SJCRH30 (cell line): ENCODE measurements at places on chromosomes 5 and 9. TPM values are rescaled to one million over a fixed set of nuclear protein-coding genes. Genes with fewer than 3 reads are reported as not detected.

The FOXD4L3 gene
- total RNA-seq = 0.71 and 0.86 TPM in 2 replicates

The PHF24 gene
- not detected in 2 replicates for total RNA-seq

The MARVELD2 gene
- 0.20 and 0.28 TPM in 2 replicates for total RNA-seq

The CCDC183 gene
- total RNA-seq = 0.14 TPM in 1 of 2 replicates, not detected in the other

- H3K4me1 ChIP-seq = peaks cover 17% of the 10 kb centered on the region
- no peaks in the 10 kb centered on the region for H3K36me3 ChIP-seq
- H3K27ac ChIP-seq = no peak overlapping the region
- DNase-seq = no peak
Measured at GRCh38 chr5:952597-953271, 55.9 kb upstream of the NKD2 start.

DNA sequence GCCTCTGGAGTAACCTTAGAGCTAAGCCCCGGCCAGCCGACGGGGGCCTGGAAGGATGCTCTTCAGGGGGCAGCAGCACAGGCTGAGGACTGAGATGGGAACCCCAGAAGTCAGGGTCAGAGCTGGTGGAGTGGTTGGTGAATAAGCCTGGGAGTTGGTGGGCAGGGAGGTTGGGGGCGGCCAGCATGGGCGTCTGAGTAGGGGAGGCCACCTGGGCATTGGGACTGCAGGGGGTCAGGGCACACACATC lies 14.4 kb downstream of the NINJ1 start:
- H3K27ac ChIP-seq = no peak overlapping the region; the same call in 1 of the 2 replicates
- H3K4me1 ChIP-seq = peaks cover 9% of the 10 kb centered on the region
- H3K4me3 ChIP-seq = no peak overlapping the region
- no peaks in the 10 kb centered on the region for H3K36me3 ChIP-seq
- H3K27me3 ChIP-seq = no peaks in the 10 kb centered on the region
- DNase-seq = no peak

- peak overlapping the region; percentile 95 for H3K27ac ChIP-seq
- no peak overlapping the region for H3K4me3 ChIP-seq
- H3K4me1 ChIP-seq = peaks cover 31% of the 10 kb centered on the region
- peak; percentile 86 for DNase-seq
- H3K27me3 ChIP-seq = no peaks in the 10 kb centered on the region
- peaks cover 45% of the 10 kb centered on the region for H3K36me3 ChIP-seq
Measured at GRCh38 chr5:132260714-132261551, 3.4 kb downstream of the PDLIM4 start.

- H3K27me3 ChIP-seq = no peaks in the 10 kb centered on the region
- no peak overlapping the region for H3K27ac ChIP-seq
- H3K4me1 ChIP-seq = no peaks in the 10 kb centered on the region
- peaks cover 62% of the 10 kb centered on the region for H3K36me3 ChIP-seq
- no peak overlapping the region for H3K4me3 ChIP-seq
- DNase-seq = no peak
Measured at GRCh38 chr5:134606726-134607125, 25.9 kb downstream of the SAR1B start.

- no peak for DNase-seq
- H3K36me3 ChIP-seq = no peaks in the 10 kb centered on the region
- no peaks in the 10 kb centered on the region for H3K27me3 ChIP-seq
- no peaks in the 10 kb centered on the region for H3K4me1 ChIP-seq
Measured at GRCh38 chr5:160959804-160960203, 107.8 kb upstream of the ATP10B start.

- H3K4me1 ChIP-seq = no peaks in the 10 kb centered on the region
- no peaks in the 10 kb centered on the region for H3K36me3 ChIP-seq
- H3K27ac ChIP-seq = no peak overlapping the region
Measured at GRCh38 chr9:106156465-106156864, 462.1 kb downstream of the TMEM38B start.

- no peaks in the 10 kb centered on the region for H3K27me3 ChIP-seq
- H3K4me3 ChIP-seq = no peak overlapping the region
- peak; percentile 83 for DNase-seq
- H3K27ac ChIP-seq = no peak overlapping the region
- no peaks in the 10 kb centered on the region for H3K4me1 ChIP-seq
Measured at GRCh38 chr9:125428060-125428901, 166.7 kb downstream of the GAPVD1 start.

DNA sequence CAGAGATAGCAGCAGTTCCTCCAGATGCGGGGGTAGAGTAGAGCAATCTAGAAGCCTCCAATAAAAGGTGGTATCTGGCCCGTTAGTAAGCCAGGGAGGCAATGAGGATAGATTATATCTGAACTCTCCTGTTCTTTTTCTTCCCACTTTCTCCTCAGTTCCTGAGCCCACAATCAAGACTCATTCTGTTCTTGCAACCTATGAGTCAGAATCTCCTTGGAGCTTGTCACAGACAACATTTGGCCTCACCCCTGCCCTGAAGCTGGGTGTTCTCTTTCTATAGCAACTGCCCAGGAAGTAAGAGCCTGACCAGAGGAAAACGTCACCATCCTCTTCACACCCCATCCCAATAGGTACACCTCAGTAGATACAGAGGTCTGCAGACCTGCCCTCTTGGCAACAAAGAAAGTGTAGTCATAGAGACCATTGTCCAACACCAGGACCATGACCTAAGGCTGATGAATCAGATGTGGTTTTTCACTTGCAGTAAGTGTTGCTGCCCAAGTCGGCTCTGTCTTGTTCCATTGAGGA lies 76.3 kb upstream of the PCA3 start:
- no peaks in the 10 kb centered on the region for H3K36me3 ChIP-seq
- H3K27me3 ChIP-seq = no peaks in the 10 kb centered on the region
- 0 out of 2 replicates have a peak, but pooled peaks cover 3% of the 10 kb centered on the region for H3K4me1 ChIP-seq

- H3K36me3 ChIP-seq = no peaks in the 10 kb centered on the region
- DNase-seq = peak; percentile 2
- H3K4me3 ChIP-seq = no peak overlapping the region
- H3K27me3 ChIP-seq = no peaks in the 10 kb centered on the region
- no peaks in the 10 kb centered on the region for H3K4me1 ChIP-seq
- H3K27ac ChIP-seq = no peak overlapping the region
Measured at GRCh38 chr5:8683496-8683895, 814.5 kb downstream of the MTRR start.

DNA sequence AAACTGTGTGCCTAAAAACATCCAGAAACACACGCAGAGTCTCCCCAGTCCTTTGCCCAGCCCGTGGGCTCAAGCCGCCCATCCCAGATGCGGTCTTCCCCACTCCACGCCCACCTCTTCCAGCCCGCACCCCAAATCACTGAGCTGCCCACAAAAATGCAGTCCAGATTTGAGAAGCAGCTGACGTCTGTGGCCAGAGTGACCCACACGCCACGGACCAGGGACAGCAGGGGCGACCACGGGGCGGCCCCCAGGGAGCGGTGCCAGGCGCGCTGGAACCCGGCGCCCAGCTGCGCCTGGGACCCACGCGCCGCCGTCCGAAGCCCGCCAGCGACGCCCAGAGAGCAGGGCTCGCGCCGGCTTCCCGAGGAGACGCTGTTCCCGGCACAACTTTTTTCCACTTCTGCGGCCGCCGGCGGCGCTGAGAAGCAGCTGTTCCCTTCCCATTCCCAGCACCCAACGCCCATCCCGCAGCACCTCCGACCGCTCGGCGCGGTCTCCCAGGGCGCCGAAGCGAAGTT lies 674 bp downstream of the LHFPL2 start:
- peak; percentile 81 for DNase-seq
- H3K27me3 ChIP-seq = no peaks in the 10 kb centered on the region
- H3K4me3 ChIP-seq = peak overlapping the region; percentile 81
- H3K36me3 ChIP-seq = no peaks in the 10 kb centered on the region

- H3K27me3 ChIP-seq = no peaks in the 10 kb centered on the region
- H3K4me1 ChIP-seq = peaks cover 8% of the 10 kb centered on the region
- no peak overlapping the region for H3K27ac ChIP-seq
- H3K4me3 ChIP-seq = no peak overlapping the region
- no peaks in the 10 kb centered on the region for H3K36me3 ChIP-seq
Measured at GRCh38 chr5:143106174-143106573, 297.3 kb downstream of the NR3C1 start.

DNA sequence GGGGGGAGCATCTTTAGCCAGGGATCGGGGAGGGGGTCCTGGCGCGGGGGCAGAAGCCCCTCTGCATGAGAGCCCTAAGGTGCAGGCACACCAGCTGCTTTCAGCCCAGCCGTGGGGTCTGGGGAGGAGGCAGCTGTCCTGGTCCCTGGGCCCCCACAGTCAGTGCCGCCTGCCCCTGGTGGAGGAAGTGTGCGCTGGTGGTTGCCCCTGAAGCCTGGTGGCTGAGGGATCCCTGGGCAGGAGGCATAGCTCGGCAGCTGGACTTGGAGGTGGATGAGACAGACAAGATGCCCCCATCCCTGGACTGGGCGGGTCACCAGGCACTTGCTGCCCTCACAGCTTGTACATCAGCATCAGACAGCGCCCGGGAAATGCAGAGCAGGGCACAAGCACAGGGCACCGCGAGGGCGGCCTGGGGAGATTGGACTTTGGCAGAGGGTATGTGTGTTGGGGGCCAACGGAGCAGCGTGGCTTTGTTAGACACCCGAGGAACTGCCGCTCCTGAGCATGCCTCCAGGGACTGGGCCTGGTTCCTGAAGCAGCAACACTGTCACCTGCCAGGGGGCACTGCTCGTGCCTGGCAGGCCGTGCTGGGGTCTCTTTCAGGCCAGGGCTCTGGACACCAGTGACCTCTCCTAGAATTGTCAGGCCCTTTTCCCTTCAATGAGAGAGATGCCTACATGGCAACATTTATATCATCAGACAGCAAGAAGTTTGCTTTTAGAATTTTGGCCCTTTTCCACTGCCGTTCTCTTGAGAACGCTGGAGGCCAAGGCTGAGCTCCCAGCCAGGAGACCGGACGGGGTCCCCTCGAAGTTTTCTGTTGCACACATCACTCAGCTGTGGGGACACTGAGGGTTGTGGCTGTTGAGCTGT lies 41.9 kb upstream of the CTSL start:
- DNase-seq = no peak
- no peak overlapping the region for H3K27ac ChIP-seq
- peaks cover 25% of the 10 kb centered on the region for H3K36me3 ChIP-seq
- H3K4me1 ChIP-seq = no peaks in the 10 kb centered on the region
- H3K4me3 ChIP-seq = no peak overlapping the region
- H3K27me3 ChIP-seq = no peaks in the 10 kb centered on the region

GRCh38 chr9:70607926-70608325 lies 193.5 kb upstream of the KLF9 start:
- no peak overlapping the region for H3K4me3 ChIP-seq
- no peaks in the 10 kb centered on the region for H3K27me3 ChIP-seq
- no peak overlapping the region for H3K27ac ChIP-seq
- H3K36me3 ChIP-seq = no peaks in the 10 kb centered on the region

DNA sequence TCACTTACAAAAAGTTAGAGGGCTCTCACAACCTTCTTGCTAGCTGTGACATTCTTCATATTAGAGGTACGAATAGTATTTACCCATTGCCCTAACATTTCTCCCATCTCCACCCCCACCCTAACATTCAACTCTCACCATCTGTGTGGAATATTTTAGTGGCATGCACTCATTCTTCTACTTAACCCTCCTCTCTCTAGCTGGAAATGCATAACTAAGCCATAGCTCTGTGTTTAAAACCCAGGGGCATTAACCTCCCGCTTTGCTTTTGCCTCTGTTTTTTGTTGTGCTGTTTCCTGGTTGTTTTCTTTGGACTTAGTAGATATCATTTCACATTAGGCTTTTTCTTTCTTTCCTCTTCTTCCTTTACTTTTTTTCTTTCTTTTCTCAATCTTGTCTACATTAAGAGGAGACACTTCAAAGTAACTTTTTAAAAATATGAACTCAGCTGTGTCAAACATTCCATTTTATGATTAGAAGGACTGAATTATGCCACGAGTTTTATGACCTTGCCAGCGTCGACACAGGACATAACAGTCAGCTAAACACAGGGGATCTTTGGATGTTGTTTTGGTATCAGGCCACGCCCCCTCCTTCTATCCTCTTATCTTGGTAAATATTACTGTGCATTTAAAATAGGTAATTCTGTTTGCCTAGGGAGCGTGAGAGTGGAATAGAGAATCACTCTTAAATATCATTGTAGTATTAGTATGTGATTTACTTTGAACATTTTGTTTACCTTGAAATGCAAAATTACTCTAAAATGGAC lies 236.0 kb downstream of the CD180 start:
- no peak for DNase-seq
- no peak overlapping the region for H3K27ac ChIP-seq
- H3K36me3 ChIP-seq = no peaks in the 10 kb centered on the region
- peaks cover 3% of the 10 kb centered on the region; the same call in 1 of the 2 replicates for H3K4me1 ChIP-seq

GRCh38 chr9:127113191-127113972 lies 9.1 kb downstream of the ANGPTL2 start:
- H3K4me1 ChIP-seq = peaks cover 8% of the 10 kb centered on the region
- no peak for DNase-seq
- H3K36me3 ChIP-seq = no peaks in the 10 kb centered on the region
- no peak overlapping the region for H3K27ac ChIP-seq

DNA sequence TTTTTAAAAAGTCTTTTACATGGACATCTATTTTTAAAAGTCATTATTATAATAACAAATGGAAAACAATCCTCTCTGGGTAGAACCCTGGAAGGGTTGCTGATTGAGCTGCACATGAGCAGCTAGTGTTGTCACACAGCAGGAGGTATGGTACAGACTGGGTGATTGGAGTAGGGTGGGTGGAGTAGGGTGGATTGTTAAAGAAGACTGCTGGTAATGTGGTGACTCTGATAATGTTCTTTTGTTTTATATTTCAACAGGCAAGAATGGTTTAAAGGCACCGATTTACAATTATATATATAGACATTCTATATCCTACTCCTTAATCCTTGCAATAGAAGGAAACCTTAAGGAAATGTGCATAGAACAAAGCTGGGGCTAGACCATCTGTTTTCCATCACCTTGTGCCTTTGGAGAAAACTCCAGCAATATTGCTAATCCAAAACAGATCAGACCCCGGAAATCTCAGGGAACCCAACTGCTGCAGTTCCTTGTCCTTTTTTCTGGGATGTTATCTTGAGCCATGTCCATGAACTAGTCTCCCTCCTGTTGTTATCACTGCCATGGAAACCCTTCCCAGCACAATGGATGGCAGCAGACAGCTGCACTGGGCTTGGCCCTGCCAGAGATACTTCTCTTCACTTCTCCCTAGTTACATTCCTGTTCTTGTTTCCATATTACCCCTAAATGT lies 129.7 kb downstream of the YIPF5 start:
- H3K36me3 ChIP-seq = no peaks in the 10 kb centered on the region
- no peaks in the 10 kb centered on the region for H3K4me1 ChIP-seq
- no peak overlapping the region for H3K27ac ChIP-seq
- DNase-seq = no peak

DNA sequence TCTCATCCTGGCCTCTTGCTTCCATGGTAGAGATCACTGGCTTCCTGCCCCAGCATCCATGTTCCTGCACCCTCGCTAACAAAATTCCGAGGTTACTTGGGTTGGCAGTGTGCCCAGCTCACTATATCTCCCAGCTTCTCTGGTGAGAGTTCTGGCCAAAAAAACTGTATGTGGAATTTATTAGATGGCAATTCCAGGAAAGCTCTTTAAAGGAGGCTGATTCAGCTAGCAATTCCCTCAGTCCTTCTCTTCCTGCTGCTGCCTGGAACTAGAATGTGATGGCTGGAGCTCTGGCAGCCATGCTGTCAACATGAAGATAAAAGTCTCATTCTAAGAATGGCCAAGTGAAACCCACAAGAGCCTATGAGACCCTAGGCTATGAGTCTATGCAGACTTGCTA lies 88.8 kb downstream of the SECISBP2 start:
- H3K36me3 ChIP-seq = no peaks in the 10 kb centered on the region
- no peak overlapping the region for H3K4me3 ChIP-seq
- no peaks in the 10 kb centered on the region for H3K4me1 ChIP-seq
- H3K27me3 ChIP-seq = peaks cover 6% of the 10 kb centered on the region; the same call in 1 of the 2 replicates
- H3K27ac ChIP-seq = no peak overlapping the region

GRCh38 chr5:111548992-111549649 lies 36.8 kb upstream of the STARD4 start:
- H3K27me3 ChIP-seq = no peaks in the 10 kb centered on the region
- H3K27ac ChIP-seq = no peak overlapping the region
- H3K4me3 ChIP-seq = no peak overlapping the region
- DNase-seq = no peak
